ENCODE measurements at places on chromosomes 7 and 10.

DNA sequence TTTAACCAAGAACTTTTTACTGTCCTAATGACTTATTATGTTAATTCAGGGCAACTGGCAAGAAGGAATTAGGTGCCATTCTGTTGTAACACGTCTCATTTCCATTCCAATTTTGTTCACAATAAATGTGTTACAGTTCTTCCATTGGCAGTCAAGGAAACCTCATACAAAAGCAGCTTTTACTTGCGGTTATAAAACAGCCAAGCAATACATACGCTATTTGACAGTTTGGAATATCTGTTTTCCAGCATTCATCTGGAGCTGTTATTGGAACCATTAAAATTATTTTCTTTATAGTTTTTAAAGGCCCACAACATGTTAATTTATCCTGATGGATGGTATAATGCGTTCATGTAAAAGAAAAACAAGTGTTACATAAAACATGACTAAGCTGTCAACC lies 33.3 kb downstream of the MTERF1 start:
- no peak for DNase-seq

DNA sequence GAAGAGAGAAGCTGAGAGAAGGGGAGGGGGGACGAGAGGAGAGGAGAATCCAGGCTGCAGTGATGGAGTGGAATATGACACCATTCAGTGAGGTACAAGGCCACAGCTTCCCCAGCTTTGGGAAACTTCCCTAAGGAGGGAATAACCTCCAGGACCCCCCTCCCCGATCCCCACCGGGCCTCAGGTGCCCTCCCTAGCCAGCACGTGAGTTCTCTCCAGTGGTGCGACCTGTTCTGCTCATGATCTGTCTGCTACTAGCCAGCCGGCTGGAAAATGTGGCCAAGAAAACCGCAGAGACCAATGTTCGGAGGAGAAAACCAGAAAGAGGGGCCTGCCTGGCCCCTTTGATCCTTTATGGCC lies 39.9 kb upstream of the AGK start:
- DNase-seq: no peak

- DNase-seq: no peak
Measured at GRCh38 chr7:126203185-126203584, 1049.6 kb downstream of the GRM8 start.

- DNase-seq: no peak
Measured at GRCh38 chr10:13003004-13003403, 1.5 kb upstream of the CCDC3 start.

DNA sequence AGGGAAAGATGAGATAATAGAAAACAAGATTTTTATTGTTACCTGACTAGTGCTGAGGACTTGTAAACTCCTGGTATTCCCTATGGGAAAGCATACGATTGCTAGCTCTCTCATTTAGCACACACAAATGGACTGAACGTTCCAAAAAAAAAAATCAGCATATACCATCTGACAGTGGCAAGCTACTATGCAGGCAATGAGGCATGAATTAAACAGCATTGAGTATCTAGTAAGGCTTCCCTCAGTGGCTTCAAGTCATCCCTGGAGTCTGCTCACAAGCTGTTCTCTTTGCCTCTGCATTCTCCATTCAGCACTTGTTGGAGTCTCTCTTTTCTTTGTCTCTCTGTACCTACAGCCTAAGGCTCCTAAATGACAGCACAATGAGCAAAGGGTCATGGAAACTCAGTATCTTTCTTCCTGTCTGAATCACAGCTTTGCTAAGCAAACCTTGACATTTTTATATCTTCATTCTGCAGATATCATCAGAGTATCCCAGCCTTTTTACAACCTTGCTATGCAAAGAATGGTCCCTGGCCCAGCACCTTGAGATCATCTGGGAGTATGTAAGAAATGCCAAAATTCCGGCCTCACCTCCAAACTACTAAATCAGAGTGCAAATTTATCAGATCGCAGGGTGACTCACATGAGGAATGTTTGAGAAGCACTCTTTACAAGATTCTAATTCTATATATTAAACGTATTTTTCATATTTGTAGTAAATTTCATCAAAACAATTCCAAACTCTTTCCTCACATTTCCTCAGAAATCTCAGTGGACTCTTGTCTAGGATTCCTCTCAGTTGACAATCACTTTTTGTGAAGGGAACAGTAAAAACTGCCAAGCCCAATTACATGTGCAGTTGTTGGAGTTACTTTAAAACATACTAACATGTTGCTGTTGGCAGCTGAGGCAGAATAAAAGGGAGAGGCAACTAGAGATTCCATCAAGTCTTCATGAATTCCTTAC lies 10.8 kb upstream of the LIPA start:
- no peak for DNase-seq

GRCh38 chr7:28718055-28718481 lies 240.1 kb downstream of the TRIL start:
- DNase-seq: no peak
